Testis (tissue), 5 donors: ENCODE measurements at places on chromosomes 1 and 21. TPM values are rescaled to one million over a fixed set of nuclear protein-coding genes. Genes with fewer than 3 reads are reported as not detected.

GRCh38 chr1:23916209-23917131 is 3.3 kb upstream of the CNR2 start:
- peak; percentile 61 for DNase-seq

DNA sequence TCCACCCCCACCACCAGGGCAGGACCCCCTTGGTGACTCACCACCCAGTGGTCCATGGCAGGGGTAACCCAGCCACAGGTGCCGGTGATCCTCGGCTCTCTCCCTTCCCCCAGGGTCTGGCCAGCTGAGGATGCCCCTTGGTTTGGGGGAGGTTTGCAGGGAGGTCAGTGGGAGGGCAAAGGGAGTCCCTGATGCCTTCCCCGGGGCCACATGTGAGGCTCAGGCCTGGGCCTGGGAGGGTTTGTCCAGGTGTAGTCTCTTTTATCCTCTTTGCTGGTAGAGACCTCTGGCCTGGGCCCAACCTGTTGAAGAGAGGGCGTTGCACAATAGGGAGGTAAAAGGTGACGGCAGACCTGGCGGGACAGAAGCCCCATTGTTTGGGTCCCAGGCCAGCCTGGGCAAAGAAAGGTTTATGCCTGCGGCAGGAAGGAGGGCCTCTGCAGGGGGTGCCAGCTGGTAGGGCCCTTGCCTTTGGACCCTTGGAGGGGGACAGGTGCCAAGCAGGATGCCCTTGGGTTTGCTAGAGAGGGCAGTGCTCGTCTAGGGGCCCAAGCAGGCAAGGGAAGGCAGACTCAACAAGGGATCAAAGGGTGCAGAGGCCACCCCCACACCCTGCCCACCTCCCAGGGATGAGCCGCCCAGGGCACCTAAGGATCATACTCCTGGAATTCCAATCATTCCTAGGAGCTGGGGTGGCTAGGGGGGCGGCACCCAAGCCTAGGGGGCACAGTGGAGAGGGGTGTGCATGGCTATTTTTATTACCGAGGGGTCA is 760 bp upstream of the TINAGL1 start:
- DNase-seq, result peak; percentile 12

DNA sequence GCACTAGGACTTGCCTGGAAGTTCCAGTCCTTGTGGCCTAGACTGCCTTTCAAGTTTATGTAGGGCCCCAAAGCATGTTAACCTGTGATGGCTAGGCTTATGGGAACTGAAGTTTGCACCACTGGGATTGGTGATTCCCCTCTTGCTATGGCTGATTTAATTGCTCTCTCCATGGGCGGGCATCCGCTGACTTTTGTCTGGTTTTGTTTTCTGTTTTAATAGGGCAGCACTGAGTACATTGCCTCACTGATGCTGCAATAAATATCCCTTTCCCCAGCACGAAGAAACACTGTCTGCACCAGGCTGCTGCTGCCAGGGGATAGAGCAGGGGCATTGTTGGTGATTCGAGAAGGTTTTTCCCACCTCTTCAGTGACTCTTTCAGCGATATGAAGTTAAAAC is 73.3 kb upstream of the PDE4B start:
- DNase-seq, result no peak

DNA sequence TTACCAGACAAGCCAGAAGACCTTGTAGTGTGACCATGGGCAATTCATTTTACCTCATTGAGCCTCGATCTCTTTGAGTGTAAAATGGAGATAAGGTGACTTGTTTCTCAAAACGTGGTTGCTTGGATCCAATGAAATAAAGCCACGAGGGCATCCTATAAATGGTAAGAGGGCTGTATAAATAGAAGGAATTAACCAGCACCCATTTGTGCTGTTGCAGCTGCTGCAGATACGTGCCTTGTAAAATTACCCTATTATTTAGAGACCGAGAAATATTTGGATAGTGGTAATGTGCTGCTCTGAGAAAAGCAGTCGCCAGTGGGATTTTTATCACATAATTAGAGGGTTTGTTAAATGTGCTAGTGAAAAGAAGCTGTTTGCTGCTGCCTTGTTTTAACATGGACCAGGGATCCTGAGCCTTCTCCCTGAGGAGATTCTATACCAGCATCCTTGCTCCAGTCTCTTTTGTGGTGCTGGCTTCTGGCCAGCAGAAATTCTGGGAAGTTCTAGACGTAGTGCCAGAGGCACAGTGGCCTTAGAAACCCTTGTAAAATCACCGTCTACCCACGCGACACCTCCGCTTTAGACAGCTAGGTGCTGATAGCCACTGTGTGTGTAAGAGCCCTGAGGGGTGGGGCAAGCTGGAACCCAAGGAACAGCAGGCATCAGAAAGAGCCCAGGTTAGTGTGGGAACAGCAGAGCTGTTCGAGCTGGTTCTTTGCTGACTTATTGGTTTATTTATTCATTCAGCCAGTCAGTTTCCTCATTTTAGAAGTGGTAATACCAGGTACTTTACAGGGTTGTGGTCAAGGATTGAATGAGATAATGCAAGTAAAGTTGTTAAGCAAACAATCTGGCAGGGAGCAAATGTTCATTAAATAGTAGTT is 137.5 kb downstream of the NOS1AP start:
- DNase-seq, result no peak

- no peak for DNase-seq
Observed at GRCh38 chr21:45390831-45391742, 13.9 kb upstream of the COL18A1 start.

S100B gene
- 2.7 TPM for total RNA-seq

COL16A1 gene
- total RNA-seq, result 120 TPM

DNA sequence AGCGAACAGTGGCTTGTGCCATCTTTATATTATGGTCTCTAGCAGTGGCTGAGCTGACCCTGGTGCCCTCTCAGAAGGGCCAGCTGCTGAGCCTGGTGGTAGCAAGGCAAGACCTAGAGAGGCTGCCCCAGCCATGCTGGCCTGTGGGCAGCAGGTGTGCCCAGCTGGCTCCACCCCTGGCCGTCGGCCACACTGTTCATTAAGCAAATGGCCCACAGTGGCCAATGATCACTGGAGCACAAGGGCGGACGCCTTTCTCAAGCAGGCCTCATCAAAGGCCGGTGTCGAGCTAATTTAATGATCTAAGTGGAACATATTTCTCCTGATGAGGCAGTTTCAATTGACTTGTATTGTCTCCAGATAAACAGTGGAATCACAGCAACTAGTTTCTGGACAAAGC is 89.4 kb downstream of the GRIK3 start:
- no peak for DNase-seq

IFFO2 gene
- 8.5 TPM for total RNA-seq

GRCh38 chr1:239367196-239367810 is 19.1 kb upstream of the CHRM3 start:
- DNase-seq, result no peak

USP25 gene
- total RNA-seq, result 123 TPM

C1orf74 gene
- total RNA-seq, result 5.2 TPM

PTAFR gene
- 1.7 TPM for total RNA-seq

DNA sequence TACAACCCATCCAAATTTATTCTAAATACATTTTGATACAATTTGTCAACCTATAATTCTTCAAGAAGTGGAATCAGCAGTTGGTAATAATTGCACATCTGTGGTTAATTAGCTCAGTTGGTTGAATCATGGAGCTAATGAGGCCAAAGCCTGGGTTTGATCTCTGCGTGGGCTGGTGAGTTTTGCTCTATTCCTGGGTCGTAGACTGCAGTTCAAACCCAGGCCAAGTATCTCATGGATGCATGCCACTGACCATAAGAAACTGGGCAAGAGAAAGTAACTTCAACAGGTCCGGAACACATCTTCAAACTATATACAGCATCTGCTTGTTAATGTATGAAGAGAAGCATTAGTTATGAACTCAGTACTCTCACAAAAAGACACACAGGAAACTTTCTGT is 779.7 kb downstream of the USP25 start:
- no peak for DNase-seq

DNA sequence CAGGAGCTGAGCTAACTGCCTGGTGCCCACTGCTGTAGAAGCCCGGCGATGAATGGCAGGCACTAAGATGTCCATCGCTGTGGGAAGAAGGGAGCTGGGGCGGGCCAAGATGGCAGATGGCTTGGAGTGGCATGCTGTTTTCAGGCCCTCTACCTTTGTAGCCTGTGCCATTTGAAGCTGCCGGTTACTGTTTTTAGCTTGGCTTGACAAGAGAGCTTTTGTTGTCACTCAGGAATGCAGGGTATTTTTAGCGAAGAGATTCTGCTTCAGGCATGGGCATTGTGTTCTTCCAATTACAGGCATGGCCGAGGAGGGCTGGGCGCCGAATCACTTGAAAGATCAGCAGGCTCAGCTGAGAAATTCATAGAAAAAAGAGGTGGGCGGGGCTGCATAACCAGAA is 348.7 kb downstream of the RPS6KC1 start:
- no peak for DNase-seq

SLC22A15 gene
- total RNA-seq, result 9.4 TPM
